Activated naive CD8-positive, alpha-beta T cell treated with anti-CD3 and anti-CD28 coated beads for 36 hours (primary cell): ENCODE measurements at places on chromosomes 1 and 21. TPM values are rescaled to one million over a fixed set of nuclear protein-coding genes. Genes with fewer than 3 reads are reported as not detected.

Gene FAM131C
- total RNA-seq, result 0.45 TPM

Gene DOCK7
- 13.9 TPM for total RNA-seq

Gene KRTAP19-3
- total RNA-seq, result not detected

Gene AKT3
- total RNA-seq, result 19.1 TPM

Gene VWA1
- 0.25 TPM for total RNA-seq

Gene NUF2
- 43.3 TPM for total RNA-seq
